ENCODE measurements at places on chromosomes 16 and 17.

DNA sequence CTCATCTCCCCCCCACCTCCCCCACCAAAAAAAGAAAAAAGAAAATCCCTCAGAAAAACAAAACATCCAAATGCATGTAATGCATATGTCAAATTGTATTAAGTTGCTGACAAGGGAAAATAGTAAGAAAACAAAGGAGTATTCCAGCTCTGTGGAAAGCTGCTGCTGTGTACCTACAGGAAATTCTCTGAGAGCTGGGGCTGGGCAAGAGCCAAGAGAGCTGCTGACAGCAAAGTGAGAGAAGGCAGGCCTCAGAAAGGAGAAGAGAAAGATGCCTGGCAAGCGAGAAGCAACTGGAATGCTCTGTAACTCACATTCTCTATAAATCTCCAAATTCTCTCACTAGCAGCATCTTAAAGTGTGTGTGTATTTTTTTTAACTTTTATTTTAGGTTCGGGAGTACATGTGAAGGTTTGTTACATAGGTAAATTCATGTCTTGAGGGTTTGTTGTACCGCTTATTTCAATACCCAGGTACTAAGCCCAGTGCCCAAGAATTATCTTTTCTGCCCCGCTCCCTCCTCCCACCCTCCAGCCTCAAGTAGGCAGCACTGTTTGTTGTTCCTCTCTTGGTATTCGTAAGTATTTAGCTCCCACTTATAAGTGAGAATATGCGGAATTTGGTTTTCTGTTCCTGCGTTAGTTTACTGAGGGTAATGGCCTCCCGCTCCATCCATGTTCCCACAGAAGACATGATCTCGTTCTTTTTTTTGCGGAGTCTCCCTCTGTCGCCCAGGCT is 24.4 kb downstream of the CNTROB start:
- peak; percentile 89 for DNase-seq

- DNase-seq = no peak
These were observed 3.8 kb downstream of the ARSG start for GRCh38 chr17:68295086-68295485.

- DNase-seq = no peak
These were observed 24.9 kb upstream of the DBNDD1 start for GRCh38 chr16:90044111-90044551.

DNA sequence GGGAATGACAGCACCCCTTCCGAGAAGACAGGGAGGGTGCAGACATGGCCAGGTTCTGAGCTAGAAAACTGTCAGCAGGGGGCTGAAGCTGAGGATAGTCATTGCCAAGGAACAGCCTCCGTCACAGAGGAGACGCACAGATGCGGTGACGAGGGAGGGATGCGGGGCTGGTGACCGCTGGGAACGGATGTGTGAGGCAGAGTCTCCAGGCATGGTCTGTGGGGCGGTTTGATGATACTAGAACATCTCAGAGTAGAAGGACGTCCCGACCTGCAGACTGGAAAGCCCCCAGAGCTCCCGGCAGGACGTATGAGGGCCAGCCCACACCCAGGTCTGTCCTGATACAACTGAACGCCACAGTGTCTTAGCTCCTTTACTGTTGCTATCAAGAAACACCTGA is 1.8 kb upstream of the CSNK1D start:
- DNase-seq = no peak

GRCh38 chr16:31088459-31089183 is at the start of gene PRSS53:
PRSS53 (minus strand) TSS chr16:31088943; CDS start chr16:31088809, 134 bp downstream.
- no peak for DNase-seq

DNA sequence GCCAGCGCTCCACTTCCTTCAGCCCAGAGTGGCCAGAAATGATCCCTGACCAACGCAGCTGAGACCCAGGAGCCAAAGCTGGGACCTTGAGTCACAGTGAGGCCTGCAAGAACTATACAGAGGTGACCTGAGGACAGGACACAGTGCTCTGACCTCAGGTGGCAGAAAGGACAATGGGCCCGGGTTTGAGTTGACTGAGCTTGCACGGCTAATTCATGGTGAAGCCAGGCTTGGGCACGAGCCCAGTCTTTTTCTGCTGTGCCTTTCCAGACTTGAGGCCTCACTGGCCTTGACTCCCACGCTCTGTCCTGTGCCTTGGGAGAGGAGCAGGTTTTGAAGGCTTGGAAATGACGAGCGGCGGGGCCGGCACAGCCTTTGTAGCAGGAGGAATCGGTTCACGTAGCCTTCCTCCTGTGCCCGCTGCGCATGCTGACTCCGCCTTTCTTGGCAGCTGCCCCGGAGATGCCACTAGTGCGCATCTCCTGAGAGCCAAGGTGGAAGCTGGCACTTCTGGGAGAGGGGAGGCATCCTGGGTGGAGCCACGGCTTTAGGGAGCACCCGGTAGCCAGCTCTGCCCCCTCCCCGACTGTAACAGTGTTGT is 34.9 kb downstream of the NDEL1 start:
- DNase-seq = peak; percentile 64

- DNase-seq = peak; percentile 52
These were observed 3.9 kb upstream of the SETD1A start for GRCh38 chr16:30953511-30954124.
